Stimulated activated CD4-positive, alpha-beta T cell treated with anti-CD3 and anti-CD28 coated beads, Interleukin-4, amount 100 ng/mL, for 1 hour (primary cell): ENCODE measurements at places on chromosomes 2 and 18.

DNA sequence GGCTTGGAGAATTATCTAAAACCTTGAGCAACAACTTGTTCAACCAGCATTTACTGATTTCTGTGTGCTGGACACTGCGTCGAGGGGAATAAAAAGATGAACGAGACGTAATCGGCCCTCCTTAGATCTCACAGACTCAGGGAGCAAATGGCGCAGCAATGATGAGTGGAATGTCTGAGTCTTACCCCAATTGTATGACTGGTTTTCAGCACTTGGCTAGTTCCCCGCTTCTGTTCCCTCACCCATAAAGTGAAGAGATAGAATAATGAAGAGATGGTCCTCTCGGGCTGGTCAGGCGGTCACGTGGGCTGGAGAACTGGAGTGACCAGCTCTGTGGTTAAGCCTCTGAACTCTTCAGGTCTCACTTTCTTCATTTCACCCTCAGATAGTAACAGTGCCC lies 17.3 kb upstream of the GATA6 start:
- no peak for DNase-seq

DNA sequence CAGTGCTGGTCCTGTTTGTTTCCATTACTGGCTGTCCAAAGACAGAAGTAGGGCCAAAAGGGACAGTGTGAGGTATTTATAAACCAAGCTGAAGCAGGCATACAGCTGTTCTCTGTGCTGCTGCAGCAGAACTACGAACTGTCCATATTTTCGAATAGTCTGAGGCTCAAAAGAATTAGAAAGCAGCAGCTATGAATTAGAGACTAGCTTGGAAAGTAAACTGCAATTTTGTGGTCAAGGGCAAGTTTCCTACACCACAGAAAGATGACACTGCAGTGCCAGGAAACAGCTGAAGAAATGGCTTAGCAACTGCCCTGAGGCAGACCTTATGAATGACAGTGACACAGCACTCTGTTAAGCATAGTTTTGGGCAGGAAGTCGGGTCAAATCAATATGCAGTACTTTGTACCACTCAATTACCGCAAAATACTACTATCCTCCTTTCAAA lies 125.3 kb downstream of the TMEM131 start:
- DNase-seq = no peak

- DNase-seq = no peak
These were observed 322.1 kb downstream of the LRRTM1 start for GRCh38 chr2:79982445-79982844.

GRCh38 chr2:138036522-138036921 lies 72.2 kb downstream of the HNMT start:
- DNase-seq = no peak

GRCh38 chr2:55947752-55948151 lies 24.2 kb upstream of the EFEMP1 start:
- DNase-seq = no peak

- no peak for DNase-seq
These were observed 1669.3 kb downstream of the SUCLG1 start for GRCh38 chr2:82789851-82790205.

DNA sequence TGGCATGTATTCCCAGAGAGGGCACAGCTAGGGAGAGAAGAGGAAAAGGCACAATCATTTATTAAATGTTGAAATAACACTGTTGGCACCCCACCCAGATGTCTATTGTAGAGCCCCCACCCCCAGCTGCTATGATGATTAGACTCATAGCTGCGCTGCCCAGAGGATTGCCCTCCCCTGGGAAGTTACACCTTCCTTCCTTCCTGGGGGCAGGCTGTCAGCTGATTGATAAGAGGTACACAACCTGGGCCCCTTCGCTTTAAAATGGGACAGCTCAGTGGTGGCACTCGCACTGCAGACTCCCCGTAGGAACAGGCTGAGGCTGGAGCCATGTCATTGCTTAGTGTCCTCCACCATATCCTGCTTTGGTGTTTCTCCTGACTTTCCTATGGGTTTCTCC lies 18.1 kb downstream of the TEX51 start:
- DNase-seq = no peak

GRCh38 chr2:113676623-113677266 lies 49.7 kb downstream of the RABL2A start:
- DNase-seq = no peak

- no peak for DNase-seq
These were observed 111.4 kb downstream of the THADA start for GRCh38 chr2:43484323-43484930.

DNA sequence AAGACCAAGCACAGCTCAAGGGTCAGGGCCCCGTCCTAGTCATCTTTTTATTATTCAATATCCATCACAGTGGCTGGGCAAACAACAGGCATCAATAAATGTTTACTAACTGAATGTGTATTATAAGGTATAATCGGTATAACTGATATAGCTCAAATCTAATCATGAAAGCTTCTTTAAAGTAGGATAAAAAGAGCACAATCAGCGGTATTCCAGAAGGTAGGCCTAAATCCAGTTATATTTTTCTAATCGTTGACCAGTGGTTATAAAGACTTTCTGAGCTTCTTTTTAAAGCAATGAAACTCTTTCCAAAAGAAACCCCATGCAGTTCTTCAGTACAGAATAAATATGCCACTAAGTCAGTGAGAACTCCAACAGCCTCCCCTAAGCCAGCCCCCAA lies 92.1 kb downstream of the SMAD2 start:
- no peak for DNase-seq
